Kasumi-1 (cell line): ENCODE measurements at places on chromosomes 12 and 14.

GRCh38 chr14:35140718-35141581, 18.6 kb downstream of the PRORP start:
- DNase-seq: peak; percentile 70

DNA sequence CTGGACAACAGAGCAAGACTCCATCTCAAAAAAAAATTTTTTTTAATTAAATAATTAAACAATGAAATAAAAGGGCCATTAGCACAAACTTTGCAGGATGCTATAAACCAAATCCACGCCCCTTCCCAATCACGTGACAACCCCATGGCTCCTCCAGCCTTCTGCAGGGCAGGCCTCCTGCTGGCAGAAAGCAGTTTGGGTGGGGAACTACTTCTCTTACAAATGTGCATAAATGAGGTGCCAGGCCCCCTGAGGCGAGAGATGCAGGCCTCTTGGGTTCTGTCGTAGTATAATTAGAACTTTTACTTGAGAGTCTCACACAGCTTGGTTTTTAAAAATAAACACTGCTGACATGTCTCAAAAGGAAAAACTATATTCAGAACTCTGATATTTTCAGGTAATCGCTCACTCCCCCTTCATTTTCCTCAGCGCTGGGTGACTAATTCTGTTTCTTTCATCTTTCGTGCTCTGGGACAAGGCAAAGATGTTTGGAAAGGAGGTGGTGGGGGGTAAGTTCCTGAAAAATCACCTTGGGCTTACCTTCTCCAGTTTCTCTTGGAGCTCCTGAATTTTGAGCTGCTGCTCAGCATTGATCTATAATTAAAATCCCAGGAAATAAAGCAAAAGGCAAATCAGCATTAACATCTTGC, 101.7 kb downstream of the CIT start:
- no peak for DNase-seq

DNA sequence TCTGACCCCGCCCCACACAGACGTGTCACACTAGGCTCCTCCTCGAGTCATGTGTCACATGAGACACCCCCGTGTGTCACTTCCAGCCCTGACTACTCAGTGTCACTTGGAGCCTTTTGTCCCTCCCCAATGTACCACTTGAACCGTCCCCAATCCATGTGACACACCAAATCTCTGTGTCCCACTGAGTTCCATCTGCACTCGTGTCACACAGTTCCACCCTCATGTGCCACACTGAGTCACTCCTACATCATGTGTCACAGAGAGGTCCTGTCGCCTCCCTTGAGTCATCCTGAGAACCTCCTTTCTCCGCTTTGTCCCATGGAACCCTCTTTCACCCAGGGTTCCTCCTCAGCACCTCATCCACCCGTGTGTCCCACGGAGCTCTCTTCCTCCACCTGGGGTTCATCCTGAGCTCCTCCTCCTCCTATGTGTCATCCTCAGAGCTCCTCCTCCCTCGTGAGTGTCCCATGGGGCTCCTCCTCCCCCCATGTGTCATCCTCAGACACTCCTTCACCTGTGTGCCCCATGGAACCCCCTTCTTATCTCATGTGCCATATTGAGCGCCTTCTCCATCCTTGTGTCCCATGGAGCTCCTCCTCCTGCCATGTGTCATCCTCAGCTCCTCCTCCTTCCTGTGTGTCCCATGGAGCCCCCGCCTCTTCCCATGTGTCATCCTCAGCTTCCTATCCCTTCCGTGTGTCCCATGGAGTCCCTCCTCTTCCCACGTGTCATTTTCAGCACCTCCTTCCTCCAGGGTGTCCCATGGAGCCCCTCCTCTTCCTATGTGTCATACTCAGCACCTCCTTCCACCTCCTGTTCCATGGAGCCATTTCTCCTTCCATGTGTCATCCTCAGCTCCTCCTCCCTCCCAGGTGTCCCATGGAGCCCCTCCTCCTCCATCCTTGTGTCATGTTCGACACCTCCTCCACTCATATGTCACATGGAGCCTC, 32.0 kb downstream of the RTL1 start:
- no peak for DNase-seq

- DNase-seq: peak; percentile 78
These were observed 564 bp downstream of the ATXN3 start for GRCh38 chr14:92105893-92106142.

- no peak for DNase-seq
These were observed 101.1 kb downstream of the CRADD start for GRCh38 chr12:93778306-93778705.
